ENCODE measurements at places on chromosomes 11 and 22.

- DNase-seq, result peak; percentile 56
These were observed 16.7 kb upstream of the UCP3 start for GRCh38 chr11:74025467-74026166.

GRCh38 chr11:102451681-102452460 is 694 bp downstream of the TMEM123 start:
- DNase-seq, result peak; percentile 51

DNA sequence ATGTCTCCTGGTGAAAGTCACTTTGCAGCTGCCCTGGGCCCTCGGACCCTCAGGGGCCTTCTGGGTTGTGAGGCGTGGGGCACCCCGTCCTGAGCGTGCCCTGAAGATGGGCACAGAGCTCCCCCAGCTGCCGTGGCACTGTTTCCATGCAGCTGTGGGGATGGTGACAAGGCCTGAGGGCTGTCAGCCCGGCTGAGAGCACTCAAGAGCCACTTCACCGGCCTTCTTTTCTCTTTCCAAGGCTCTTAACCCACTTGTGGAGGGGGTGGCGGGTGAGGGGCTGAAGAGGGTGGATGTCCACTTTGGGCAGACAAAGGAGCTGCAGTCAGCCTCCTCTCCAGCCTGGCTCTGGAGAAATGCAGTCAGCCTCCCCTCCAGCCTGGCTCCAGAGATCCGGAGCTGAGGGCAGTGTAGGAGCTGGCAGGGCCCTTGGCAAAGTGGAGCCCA is 239.5 kb downstream of the ST3GAL4 start:
- no peak for DNase-seq

DNA sequence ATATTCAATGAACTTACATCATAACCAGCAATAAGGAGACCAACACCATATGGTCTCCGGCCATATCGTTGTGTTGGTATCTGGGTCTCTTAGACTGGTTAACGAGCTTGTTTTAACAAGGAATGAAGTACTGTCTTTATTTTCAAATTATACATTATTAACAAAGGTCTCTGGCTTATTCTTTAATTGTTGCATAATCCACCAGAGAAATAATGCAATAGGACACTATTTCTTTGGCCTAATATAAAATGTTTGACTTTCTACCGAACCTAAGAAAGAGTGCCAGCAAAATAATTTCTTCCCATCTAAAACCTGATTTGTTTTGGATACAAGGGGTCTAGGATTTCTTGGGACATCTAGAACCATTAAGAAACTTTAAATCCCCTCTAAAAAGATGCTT is 6.4 kb downstream of the PSMA1 start:
- DNase-seq, result no peak

GRCh38 chr11:121241343-121242211 is 51.0 kb upstream of the SC5D start:
- DNase-seq, result no peak

DNA sequence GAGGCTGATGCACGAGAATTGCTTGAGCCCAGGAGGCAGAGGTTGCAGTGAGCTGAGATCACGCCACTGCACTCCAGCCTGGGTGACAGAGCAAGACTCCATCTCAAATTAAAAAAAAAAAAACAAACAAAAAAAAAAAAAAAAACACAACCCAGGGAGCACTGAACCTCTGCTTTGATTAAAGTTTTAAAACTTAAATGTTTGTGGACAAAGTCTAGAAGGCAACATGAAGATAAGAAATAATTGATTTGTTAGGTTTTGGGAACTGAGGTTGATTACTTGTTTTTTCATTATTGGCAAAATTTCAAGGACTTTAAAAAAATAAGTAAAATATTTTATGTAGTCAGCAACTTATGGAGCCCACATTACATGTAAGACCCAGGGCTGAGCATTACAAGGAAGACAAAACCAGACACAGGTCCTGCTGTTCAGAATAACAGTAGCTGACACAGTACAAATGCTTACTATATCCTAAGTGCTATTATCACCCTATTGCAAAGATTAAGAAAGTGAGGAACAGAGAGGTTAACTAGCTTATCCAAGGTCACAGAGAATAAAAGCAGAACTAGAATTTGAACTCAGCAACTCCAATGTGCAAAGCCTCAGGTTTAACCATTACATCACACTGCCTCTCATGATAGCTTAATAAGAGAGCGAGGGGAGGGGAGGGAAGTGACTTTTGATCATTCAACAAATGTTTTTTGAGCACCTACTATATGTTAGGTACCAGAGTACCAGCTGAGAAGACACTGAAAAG is 2.3 kb upstream of the CRY2 start:
- DNase-seq, result no peak

DNA sequence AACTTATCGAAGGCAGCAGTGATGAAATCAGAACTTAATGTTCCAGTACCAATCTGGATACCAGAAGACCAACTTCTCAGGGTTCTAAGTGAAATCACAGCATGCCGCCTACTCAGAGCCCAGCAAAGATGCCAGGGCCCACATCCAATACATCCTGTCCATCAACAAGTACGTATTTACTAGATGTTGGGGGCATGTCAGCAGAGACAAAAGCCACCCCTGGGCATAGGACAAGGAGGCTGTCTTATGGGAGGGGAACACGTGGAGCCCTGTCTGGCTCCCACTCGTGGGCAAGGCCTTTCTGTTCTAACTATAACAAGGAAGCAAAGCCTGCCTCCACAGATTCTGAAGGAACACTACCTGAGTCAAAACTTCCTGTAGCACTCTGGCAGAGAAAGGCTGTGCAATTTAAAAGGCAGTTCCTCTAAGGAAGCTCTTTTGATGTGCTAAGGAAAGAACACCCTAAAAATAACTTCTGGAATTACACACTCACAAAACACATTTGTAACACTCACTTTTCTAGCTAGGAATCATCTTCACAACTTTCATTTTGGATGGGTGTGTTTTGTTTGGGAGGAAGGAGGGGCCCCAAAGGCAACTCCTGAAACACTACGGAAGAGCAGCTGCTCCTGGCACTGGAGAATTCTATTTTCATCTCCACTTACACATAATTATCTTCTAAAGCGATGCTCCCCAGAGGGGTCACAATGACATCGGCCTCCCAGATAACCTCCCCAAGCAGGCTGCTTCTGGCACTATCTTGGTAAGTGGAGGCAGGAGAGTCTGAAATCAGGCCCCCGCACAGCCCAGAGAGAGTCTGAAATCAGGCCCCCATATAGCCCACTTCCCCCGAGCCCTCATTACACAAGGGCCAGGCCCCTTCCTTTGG is 14.2 kb downstream of the SMCO4 start:
- no peak for DNase-seq

GRCh38 chr11:103947546-103947919 is 88.9 kb upstream of the DDI1 start:
- peak; percentile 93 for DNase-seq

- no peak for DNase-seq
These were observed 10.0 kb upstream of the CD5 start for GRCh38 chr11:61092280-61092766.

DNA sequence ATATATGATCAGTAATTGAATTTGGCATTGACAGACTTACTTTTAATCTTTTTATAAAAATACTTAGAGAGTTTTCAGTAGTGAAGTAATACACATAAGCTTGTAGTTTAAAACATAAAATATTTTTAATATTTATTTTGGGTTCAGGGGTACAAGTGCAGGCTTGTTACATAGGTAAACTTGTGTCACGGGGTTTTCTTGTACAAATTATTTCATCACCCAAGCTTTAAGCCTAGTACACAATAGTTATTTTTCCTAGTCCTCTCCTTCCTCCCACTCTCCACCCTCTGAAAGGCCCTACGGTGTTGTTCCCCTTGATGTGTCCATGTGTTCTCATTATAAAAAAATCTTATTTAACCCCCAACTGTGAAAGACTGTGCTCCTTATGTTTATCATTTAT is 1397.8 kb upstream of the RAG2 start:
- DNase-seq, result no peak

DNA sequence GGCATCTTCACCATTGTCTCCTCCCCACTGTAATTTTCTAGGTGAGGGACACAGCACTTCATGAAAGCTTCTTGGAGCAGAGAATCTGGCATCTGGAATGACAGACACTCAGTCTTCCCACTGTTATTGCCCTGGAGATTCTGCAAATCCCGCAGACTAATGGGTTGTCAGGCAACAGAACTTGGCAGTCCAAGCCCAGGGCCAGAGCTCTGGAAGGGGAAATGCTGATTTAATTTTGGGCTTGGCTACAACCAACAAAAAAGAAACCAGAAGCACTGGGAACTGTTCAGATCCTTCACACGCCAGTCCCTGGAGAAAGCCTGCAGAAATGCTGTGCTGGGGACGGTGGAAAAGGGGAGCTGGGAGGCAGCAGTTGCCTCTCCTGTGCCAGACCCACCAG is 71.5 kb upstream of the BID start:
- DNase-seq, result no peak

DNA sequence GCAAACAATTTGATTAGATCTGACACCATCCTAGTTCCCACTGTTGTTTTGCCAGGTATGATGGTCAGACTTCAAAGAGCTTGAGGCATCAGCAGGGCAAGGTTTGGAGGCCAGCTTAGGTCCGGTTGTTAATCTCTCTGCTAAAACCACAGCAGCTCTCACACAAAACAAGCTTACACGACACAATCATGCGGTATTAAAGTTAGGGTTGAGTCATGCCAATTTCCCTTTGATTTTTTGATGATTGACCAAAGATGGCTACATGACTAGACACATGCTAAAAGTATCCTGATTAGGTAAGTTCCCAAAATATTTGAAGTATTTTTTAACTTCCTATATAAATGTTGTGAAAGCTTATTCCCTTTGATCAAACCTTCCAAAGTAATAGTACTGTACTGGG is 145.9 kb downstream of the ELP4 start:
- DNase-seq, result peak; percentile 84

- DNase-seq, result no peak
These were observed 531.8 kb upstream of the CADM1 start for GRCh38 chr11:116035977-116036376.

DNA sequence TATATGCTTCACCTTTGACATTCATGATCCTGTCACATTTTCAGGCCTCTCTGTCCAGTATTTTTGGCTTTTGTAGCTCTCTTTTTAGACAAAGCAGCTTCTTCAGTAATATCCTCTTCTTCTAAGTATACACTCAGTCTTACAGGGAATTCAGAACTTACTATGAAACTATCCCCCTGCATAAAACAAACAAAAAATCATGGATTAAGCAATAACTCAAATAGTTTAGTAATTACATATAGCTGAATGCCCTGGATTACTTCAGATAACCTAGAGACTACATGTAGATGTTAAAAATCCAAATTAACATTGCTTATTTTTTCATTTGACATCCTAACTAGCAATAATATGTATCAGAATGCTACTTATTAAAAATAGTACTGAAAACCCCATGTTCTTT is 5.2 kb downstream of the TAF1D start:
- peak; percentile 46 for DNase-seq

- DNase-seq, result peak; percentile 53
These were observed 14.7 kb downstream of the LAYN start for GRCh38 chr11:111555255-111555654.

GRCh38 chr11:76218449-76219178 is 12.3 kb upstream of the WNT11 start:
- no peak for DNase-seq

DNA sequence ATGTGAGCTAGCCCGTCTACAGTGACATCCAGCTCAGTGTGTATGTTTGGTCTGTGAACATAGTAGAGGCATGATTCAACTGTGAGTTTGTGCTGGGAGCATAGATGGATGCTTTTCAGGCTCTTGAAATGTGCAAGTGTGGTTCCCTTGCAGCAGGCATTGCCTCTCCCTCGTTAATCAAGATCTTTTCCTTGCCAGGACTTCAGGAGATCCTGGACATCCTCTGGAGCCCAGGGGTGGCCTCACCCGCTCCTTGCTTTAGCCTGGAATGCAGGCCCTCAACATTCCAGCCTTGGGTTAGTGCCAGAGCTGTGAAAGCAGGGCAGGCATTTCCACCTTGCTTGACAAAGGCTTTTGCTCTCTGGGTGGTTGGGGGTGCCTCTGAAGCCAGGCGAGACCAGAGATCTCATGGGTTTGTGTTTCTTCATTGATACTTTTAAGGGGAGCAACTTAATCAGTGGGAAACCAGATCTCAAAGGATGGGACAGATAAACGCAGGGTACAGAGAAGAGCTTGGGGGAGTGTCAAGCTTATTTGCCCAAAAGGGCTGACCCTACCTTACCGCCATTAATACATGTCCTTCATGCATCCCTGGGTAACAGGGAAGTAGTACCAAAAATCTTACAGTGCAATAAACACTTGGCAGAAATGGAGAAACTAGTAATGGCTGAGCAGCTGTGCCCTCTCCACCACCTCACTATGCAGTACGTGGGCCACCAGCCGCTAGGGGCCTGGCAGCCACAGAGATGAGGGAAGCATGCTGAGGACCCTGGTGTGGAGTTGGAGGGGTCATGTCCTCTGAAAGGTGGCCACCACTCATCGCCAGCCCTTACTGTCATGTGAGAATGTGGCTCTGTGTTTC is 72.1 kb downstream of the PTPRJ start:
- DNase-seq, result peak; percentile 75

GRCh38 chr11:123181767-123182500 is 13.1 kb downstream of the CLMP start:
- no peak for DNase-seq

GRCh38 chr11:47407746-47408590 is at the start of gene SLC39A13:
Gene SLC39A13 (plus strand): TSS chr11:47408590. CDS start chr11:47410095, 1,505 bp downstream.
- peak; percentile 92 for DNase-seq

DNA sequence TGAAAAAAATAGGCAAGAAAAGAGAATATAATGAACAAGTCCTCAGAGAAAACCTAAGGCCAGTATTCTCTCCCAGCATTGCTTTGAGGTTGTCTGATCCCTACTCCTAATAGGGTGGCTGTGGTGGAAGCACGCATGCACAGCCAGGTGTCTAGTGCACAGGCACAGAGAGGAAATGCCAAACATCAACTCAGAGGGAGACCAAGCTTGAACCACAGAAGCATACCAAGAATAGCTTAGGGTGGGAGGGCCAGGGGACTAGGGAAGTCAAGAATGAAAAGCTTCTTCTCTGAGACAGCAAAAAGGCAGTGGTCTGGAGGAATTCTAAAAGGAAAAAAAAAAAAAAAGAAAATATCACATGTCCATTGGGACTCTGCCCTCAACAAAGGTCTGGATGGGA is 244.1 kb upstream of the API5 start:
- no peak for DNase-seq

- no peak for DNase-seq
These were observed 6.7 kb downstream of the JOSD1 start for GRCh38 chr22:38694049-38694448.

- DNase-seq, result no peak
These were observed 12.5 kb downstream of the PICALM start for GRCh38 chr11:86056351-86056854.

GRCh38 chr11:14673824-14674405 is 30.3 kb downstream of the PDE3B start:
- DNase-seq, result peak; percentile 60

GRCh38 chr11:85784480-85785265 is 26.3 kb downstream of the SYTL2 start:
- DNase-seq, result no peak

GRCh38 chr11:43694477-43694876 is 13.9 kb downstream of the HSD17B12 start:
- DNase-seq, result no peak

Data from amniotic epithelial cell (primary cell).